ENCODE measurements at places on chromosomes 3 and 15.

DNA sequence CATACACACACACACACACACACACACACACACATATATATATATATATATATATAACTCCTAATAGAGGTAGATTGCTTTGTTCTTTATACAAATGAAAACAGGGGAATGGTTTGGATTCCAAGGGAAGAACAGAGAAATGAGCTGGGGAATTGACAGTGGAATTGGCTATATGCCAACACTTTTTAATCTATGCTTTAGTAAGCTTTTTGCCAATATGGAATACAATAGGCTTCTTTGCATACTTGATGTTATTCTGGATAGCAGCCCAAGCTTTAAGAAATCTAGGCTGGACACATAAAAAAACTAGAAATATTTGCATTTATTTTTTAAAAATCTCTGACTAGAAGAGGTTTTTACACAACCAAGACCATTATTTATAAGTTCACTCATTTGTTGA, 334.2 kb upstream of the MDFIC2 start:
- no peak for DNase-seq

- no peak for DNase-seq
Observed at GRCh38 chr15:50009634-50010033, 109.4 kb downstream of the ATP8B4 start.

DNA sequence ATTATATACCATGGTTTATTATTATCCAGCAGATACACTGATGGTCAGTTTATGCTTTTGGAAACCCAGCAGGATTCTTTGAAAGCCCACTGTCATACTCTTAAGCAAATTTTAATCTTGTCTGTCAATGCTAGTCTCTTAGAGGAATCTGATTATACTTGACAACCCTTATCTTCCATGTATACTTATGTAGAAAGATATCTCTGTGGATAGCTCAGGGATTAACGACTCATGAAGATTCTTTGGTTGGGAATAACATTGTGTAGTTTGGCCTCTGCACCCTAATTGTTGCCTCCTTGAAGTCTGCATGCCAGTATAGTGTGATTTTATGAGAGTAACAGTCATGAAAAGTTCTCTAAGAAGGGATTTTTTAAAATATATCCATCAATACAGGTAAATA, 33.0 kb downstream of the FILIP1L start:
- no peak for DNase-seq

DNA sequence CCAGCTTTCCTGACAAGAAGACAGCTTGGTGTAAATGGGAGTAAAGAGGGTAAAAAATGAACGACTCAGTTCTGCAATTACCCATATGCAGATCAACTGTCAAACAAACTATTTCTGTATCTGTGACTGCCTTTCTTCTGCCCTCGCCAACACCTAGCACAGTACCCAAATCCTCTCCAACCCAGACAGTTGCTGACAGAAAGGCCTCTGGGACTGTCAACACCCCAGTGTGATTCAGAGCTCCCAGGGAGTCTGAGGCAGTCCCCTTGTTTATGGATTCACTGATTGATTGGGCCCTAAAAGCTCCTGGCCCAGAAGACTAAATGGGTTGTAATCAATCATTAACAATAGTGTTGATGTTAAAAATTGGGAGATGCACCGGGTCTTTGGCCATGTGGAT, 20.2 kb downstream of the IL17RD start:
- DNase-seq, result no peak

DNA sequence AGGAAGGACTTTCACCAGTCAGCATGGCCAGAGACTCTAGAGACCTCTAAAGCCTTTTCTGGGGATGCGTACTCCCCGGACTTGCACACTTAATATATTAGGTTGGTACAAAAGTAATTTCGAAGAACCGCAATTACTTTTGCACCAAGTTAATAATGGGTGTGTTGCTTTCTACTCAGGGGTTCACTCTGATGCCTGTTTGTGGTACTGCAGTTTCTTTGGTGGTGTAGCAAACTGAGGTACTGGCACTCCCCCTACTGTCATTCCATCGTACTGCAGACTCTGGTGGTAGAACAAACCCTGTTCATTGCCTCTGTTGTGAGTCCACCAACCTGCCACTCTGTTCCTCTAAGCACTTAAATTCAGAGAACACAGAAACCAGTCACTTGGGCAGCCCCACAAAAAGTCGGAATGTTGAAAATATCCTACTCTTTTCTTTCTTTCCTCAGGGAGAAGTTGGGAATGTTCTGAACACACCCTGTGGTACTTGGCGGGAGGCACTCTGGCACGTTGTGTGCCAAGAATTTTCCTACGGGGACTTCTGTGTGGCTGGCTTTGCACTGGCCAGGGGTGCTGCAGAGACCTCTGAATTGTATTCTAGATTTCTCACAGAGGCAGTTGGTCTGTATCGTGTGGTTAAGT, 46.3 kb downstream of the GABRG3 start:
- peak; percentile 0 for DNase-seq

GRCh38 chr3:145801696-145802095, 359.3 kb downstream of the PLOD2 start:
- no peak for DNase-seq

DNA sequence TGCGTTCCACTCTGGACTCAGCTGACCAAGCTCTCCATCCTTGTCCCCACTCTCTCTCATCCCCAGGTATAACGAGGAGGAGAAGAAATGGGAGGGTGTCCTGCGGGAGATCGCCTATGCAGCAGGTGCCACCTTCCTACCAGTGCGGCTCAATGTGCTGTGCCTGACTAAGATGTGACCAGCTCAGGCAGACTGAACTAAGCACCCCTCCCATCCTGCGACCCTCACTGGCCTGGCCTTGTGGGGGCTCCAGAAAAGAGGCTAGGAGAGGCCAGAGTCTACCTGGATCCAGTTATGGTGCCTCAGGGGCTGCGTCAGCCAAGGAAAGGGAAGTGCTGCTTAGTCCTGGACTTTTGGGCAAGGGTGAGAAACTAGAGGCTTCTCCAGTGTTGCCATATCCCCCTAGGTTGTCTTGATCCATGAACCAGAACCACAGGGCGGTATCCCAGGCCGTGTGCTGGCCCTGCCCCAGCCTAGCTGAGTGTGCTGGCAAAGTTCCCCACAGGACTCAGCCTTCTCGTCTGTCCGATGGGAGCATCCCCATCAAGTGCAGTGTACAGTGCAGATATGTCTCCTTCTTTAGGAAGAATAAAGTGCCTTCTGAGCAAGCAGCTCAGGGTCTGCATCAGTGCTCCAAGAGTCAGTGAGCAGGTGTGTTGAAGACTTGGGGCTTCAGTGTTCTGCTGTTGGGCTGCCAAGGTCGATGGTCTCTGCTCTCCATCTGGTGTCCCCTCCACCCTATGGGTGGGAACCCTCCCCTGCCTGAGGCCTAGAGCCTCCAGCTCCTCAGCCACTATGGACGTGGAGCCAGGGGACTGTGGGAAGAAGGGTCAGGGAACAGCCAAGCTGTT, 6.7 kb downstream of the KLHL40 start:
- no peak for DNase-seq

GRCh38 chr3:66747261-66747660, 246.4 kb upstream of the LRIG1 start:
- DNase-seq, result no peak

DNA sequence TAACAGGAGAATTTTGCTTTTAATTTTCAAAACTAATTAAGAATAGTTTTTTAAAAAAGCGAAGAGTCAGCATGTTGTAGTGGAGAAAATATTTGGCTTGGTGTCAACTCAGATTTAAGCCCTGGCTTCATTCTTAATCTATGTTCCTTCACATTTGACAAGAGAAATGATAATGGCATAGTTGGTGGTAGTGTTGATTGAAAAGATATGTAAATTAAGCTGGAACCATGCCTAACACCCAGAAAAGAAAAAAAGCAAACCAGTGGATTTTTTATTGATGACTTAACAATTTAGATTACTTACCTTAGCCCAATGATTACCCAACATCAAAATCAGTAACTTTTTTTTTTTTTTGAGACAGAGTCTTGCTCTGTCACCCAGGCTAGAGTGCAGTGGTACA, 27.4 kb downstream of the TCAIM start:
- DNase-seq, result no peak

DNA sequence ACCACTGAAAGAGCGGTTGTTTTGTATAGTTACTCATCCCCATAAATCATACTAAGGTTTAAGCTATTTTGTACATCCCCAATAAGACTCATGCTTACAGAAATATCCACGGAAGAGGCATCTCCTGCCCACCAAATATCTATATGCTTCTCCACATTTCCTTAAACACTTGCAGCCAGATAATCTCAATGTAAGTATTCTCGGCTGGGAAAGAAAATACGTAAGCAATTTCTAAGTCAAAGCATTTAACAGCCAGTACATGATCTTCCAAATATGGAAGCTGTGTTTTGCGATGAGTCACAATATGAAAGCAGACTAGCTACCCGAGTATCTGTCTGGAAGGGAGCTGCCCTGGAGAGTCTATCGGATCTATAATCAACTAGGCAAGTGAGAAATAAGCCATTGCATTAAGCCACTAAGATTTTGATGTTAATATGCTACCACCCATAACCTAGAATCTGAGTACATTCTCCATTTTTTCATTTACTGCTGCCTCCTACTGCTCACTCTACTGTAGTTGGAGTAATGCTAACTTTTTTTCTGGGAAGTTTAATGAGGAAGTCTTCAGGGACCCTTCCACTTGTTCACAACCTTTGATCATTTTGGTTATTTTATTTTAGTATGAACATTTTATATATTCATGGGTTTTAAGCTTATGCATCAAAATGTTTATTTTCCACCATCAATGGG, 26.9 kb upstream of the ZMAT3 start:
- no peak for DNase-seq

DNA sequence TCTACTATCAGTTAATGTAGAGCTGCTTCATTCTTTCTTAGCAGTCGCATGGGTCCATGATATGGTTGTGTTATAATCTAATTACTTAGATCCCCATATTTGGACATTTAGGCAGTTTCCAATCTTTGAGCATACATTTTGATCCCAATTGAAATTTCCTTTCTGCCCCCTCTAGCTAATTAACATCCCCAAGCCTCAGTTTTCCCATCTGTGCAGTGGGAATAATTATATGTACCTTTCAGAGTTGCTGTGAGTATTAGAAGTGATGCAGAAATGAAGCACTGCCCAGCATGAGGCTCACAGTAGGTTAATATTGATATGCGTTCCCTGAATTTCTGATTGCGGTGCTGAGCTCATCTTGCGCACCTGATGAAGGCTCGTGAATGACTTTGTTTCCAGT, 21.8 kb downstream of the SPSB4 start:
- no peak for DNase-seq

GRCh38 chr3:194137506-194138474, 1.8 kb downstream of the HES1 start:
- DNase-seq, result peak; percentile 79

GRCh38 chr15:99053380-99054024, 45.9 kb upstream of the PGPEP1L start:
- DNase-seq, result no peak

GRCh38 chr15:97009031-97009431, 678.5 kb downstream of the NR2F2 start:
- DNase-seq, result no peak

DNA sequence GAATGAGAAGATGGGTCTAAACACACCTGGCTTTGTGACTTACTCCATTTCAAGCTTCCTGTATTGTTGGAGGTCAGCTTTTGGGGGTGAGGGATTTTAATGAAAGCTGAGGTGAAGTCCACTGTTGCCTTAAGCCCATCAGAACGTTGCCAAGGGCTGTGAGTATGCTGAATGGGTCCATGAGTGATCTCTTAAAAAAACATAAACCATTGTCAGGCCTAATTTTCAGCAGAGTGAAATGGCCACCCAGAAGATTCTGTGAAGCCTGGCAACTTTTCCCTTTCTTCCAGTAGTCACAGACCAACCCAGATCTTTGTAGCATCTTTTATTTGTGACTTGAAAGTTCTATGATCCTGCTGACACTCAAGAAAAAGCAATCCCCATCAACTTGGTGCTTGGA, 87.0 kb downstream of the SMAD3 start:
- no peak for DNase-seq

DNA sequence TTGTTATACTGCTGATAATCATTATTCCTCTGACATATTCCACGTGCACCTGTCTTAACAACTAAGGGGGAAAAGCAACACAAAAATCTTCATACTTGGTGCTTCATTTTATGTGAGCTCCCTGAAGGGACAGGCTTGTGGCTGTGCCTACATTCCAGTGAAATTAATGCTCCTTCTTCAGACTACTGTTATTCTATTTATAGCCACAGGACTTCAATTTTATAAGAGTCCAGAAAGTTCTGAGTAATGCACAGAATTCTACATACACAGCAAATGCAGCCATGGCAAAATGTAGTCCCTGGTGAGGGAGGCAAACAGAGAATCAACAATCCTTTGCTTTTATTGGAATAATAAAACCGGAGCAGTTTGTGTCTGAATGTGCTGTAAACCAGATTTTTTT, 417.1 kb downstream of the RBMS3 start:
- DNase-seq, result no peak
